ENCODE measurements at places on chromosomes 2 and 18. TPM values are rescaled to one million over a fixed set of nuclear protein-coding genes. Genes with fewer than 3 reads are reported as not detected.

Gene PLGLB1
- polyA plus RNA-seq: 0.56 TPM

Gene TNS1
- 19.7 TPM for polyA plus RNA-seq

Gene AGFG1
- polyA plus RNA-seq: 139 TPM

Gene ZAP70
- polyA plus RNA-seq: not detected

Gene ODC1
- 168 TPM for polyA plus RNA-seq

Gene ATOH8
- 3.9 TPM for polyA plus RNA-seq

Gene DLX1
- 2.2 TPM for polyA plus RNA-seq

Gene LYPD6B
- polyA plus RNA-seq: 0.21 TPM
